HuH-7 (cell line): ENCODE measurements at places on chromosomes 16 and 17.
A peak's percentile ranks its signal among the peaks of the same experiment; 100 is the strongest.

GRCh38 chr17:47172696-47173565, 16.2 kb downstream of the CDC27 start:
- no peak for DNase-seq

DNA sequence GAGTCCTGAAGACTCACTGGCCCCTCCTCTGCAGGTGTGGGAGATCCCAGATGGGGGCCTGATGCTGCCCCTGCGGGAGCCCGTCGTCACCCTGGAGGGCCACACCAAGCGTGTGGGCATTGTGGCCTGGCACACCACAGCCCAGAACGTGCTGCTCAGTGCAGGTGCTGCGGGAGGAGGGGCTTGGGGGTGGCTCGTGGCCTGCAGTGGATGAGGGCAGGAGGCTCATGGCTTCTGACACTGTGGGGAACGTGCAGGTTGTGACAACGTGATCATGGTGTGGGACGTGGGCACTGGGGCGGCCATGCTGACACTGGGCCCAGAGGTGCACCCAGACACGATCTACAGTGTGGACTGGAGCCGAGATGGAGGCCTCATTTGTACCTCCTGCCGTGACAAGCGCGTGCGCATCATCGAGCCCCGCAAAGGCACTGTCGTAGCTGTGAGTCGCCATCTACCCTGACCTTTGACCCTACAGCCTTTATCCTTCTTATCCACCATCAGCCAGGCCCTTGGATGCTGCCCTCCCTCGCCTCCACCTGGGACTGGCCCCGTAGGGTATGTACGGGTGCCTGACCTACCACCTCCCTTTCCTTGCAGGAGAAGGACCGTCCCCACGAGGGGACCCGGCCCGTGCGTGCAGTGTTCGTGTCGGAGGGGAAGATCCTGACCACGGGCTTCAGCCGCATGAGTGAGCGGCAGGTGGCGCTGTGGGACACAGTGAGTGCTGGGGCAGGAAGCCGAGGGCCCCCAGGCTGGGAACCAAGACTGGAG, 3.6 kb downstream of the CORO1A start:
- DNase-seq: peak; percentile 73

DNA sequence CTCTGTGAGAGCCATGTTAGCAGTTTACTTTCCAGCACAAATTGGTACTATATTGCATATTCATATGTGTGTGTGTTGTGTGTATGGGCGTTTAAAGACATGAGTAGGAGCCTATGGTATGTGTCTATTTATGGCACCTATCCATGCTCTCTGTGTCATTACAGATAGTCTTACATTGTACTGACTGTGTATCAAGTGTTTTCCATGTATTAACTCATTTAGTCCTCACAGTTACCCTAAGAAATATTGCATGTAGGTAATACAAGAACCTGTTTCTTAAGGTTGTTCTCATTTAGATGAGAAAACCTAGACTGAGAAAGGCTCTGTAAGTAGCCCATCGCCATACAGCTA, 1.6 kb downstream of the ALG1 start:
- DNase-seq: no peak

GRCh38 chr17:77768248-77768852, 190.2 kb upstream of the TNRC6C start:
- no peak for DNase-seq

DNA sequence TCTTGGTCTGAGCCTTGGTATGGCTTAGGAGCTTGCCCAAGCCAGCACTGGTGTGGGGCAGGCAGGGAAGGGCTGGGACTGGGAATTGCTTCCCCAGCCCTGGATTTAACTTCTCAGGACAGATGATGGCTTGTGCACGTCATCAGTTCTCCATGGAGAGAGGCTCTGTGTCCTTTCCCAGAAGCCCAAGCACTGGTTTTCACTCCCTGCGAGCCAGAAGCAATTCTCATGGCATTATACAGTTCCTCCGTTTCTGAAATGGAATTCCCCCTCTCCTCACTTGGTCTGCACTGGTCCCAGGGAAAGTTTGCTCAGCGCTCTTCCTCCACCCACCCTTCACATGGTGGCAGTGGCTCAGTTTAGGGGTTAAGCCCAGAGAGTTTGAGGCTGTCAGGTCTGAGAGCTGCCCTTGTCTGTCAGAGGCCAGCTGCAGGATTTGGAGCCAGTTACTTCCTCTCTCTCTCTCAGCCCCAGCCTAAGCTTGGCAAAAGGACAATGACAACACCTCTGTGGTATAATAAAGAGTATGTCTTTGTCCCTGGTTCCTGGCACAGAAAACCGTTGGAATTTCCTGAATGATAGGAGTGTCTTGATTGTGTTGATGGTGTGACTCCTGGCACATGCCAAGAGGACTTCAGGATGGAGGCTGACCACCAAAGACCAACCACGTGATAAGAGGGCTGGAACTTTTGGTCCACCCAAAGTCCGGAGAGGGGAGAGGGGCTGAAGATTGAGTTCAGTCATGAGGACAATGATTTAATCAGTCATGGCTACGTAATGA, 219.6 kb upstream of the TNRC6C start:
- no peak for DNase-seq

GRCh38 chr16:27312580-27313421, 973 bp upstream of the IL4R start:
- DNase-seq: no peak

DNA sequence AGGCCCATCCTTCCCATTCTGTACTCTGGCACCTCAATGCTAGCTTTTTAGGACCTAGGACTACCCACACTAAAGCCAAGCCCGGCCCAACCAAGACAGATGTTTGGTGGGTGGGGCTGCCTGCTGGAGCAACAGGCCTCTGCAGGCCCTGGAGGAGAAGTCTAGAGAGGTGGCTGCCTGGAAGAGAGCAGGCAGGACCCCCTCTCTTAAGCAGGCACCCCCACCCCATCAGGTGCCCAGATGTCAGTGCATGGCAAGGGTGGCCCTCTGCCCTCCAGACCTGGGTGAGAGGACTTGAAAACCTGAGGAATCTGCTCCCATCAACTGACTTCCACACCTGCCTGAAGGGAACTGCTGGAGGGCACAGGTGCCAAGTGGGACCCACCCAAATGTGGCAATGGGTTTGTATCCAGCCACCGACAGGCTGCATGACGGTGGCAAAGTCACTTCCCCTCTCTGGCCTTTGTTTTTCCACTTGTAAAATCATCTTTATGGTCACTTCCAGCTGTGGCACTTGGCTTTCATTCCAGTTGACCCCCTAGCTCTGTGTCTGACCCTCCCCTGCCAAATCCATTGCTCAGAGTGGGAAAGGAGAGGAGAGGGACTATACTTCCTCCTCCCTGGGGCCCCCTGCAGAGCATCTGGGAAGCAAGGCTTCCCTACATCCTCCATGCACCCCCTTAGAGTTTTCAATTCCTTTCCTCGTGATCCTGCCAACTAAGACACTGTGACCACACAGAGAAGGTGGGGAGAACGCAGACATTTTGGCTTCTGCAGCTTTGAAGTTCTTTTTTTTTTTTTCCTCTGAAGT, 1.7 kb upstream of the STAT5A start:
- no peak for DNase-seq

- DNase-seq: no peak
These were observed 2.3 kb upstream of the CHST6 start for GRCh38 chr16:75497558-75497957.

DNA sequence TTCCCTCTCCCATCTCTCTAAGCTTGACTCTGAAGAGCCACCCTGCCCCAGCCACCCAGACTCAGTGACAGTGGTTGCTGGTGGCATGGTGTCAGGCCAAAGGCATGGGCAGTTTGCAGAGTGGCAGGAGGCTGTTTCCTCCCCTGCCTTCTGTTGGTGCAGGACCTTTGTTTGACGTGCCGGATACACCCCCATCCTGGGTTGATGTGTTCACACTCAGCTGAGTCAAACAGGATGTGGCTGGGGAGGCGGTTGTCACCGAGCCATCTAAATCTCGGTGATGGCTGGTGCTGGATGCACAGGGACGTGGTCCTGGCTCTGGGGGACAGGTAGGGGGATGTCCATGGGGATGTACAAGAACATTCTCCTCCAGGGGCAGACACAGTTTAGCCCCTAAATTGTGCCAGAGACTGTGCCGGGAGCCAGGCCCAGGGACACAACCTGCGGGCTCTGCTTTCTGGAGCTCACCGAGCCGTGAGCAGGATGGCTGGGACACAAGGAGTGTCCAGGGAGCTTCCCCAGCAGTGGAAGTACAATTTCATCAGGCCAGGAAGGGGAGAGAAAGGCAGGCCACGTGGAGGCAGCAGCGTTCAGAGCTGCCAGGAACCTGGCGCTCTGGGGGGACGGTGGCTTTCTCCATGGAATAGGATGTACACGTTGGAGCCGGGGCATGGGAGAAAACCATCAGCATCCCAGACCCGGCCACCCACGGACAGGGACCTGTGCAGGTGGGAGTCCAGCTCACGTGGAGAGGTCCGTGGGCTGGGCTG, 264.2 kb downstream of the SEC14L1 start:
- DNase-seq: no peak

- DNase-seq: no peak
These were observed 10.2 kb downstream of the MMD start for GRCh38 chr17:55411463-55411855.
